ENCODE measurements at places on chromosomes 13 and 19. TPM values are rescaled to one million over a fixed set of nuclear protein-coding genes. Genes with fewer than 3 reads are reported as not detected.
A peak's percentile ranks its signal among the peaks of the same experiment; 100 is the strongest.

Gene PTH2
- total RNA-seq, result not detected

Gene PLPP2
- total RNA-seq, result not detected

Gene MTUS2
- not detected for total RNA-seq

Gene GRIK5
- total RNA-seq, result 0.56 TPM

Gene FPR3
- total RNA-seq, result not detected

Gene ADGRE1
- total RNA-seq, result 0.54 TPM

Gene SKA3
- total RNA-seq, result 36.6 TPM

Gene SLC25A23
- total RNA-seq, result 27.9 TPM

Gene SACS
- total RNA-seq, result 24.0 TPM

Gene MIA
- total RNA-seq, result not detected

Gene CAMSAP3
- total RNA-seq, result 0.30 TPM

Gene MEIS3
- total RNA-seq, result not detected

Gene PIP5K1C
- 23.9 TPM for total RNA-seq

- H3K4me1 ChIP-seq, result peaks cover 8% of the 10 kb centered on the region
- no peak overlapping the region for H3K4me3 ChIP-seq
- no peaks in the 10 kb centered on the region for H3K27me3 ChIP-seq
- DNase-seq, result no peak
Observed at GRCh38 chr19:2018752-2019151, 3.2 kb upstream of the BTBD2 start.

GRCh38 chr13:24668955-24669582 lies 11.1 kb upstream of the ATP12A start:
- no peak for DNase-seq
- peaks cover 4% of the 10 kb centered on the region for H3K27me3 ChIP-seq
- H3K36me3 ChIP-seq, result no peaks in the 10 kb centered on the region
- H3K4me3 ChIP-seq, result no peak overlapping the region
- H3K4me1 ChIP-seq, result peaks cover 20% of the 10 kb centered on the region
- no peak overlapping the region for H3K27ac ChIP-seq

GRCh38 chr13:32002873-32003272 lies 28.7 kb upstream of the FRY start:
- DNase-seq, result no peak
- no peaks in the 10 kb centered on the region for H3K4me1 ChIP-seq
- H3K36me3 ChIP-seq, result no peaks in the 10 kb centered on the region
- H3K4me3 ChIP-seq, result no peak overlapping the region
- no peak overlapping the region for H3K27ac ChIP-seq
- H3K27me3 ChIP-seq, result peaks cover 6% of the 10 kb centered on the region

- H3K27me3 ChIP-seq, result peaks cover 5% of the 10 kb centered on the region
- peak overlapping the region; percentile 88 for H3K27ac ChIP-seq
- peaks cover 33% of the 10 kb centered on the region for H3K4me1 ChIP-seq
- H3K4me3 ChIP-seq, result peak overlapping the region; percentile 80
- H3K36me3 ChIP-seq, result peaks cover 3% of the 10 kb centered on the region
Observed at GRCh38 chr19:58498316-58499020, 13.3 kb downstream of the SLC27A5 start.

- H3K4me1 ChIP-seq, result no peaks in the 10 kb centered on the region
- H3K27me3 ChIP-seq, result no peaks in the 10 kb centered on the region
- no peak overlapping the region for H3K27ac ChIP-seq
- DNase-seq, result no peak
- no peaks in the 10 kb centered on the region for H3K36me3 ChIP-seq
- no peak overlapping the region for H3K4me3 ChIP-seq
Observed at GRCh38 chr13:80430561-80430960, 89.6 kb upstream of the SPRY2 start.

GRCh38 chr19:31370216-31370615 lies 21.0 kb upstream of the TSHZ3 start:
- H3K4me3 ChIP-seq, result no peak overlapping the region
- H3K36me3 ChIP-seq, result no peaks in the 10 kb centered on the region
- H3K27me3 ChIP-seq, result peaks cover 33% of the 10 kb centered on the region
- peaks cover 13% of the 10 kb centered on the region for H3K4me1 ChIP-seq
- no peak for DNase-seq
- H3K27ac ChIP-seq, result no peak overlapping the region

DNA sequence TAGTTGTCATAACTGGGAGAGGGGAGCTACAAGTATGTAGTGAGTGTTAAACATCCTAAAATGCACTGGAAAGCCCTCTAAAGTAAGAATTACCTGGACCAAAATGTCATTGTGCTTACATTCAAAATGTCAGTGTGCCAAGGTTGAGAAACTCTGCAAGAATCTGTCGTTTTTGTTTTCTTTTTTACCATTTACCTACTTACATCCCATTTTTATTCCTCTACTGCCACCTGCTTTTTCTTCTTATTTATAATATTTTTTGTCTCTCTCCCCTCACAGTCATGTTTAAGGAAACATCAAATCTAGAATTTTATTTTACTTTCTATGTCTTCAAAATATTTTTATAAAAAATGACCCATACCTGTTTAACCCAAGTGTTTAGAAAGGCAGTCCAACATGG lies 226.4 kb downstream of the PCDH17 start:
- no peaks in the 10 kb centered on the region for H3K27me3 ChIP-seq
- H3K4me3 ChIP-seq, result no peak overlapping the region
- H3K36me3 ChIP-seq, result no peaks in the 10 kb centered on the region
- no peak overlapping the region for H3K27ac ChIP-seq
- no peak for DNase-seq

DNA sequence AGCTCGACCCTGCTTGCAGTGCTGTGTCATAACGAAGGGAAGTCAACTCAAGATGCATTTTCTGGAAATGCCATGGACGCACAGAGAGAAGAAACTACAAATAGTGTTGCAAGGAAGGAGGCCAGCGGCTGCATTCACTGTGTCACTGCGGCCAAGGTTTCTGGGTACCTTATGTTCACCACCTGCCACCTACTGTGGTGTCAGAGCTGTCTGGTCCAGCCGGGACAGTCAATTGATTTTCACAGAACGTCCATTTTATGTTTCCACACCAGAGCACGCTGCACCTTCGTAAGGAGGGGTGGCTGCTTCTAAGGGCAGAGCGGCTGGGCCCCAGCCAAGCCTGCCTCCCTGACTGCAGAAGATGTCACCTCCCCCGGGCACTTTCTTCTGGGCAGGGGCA lies 17.7 kb downstream of the TSHZ3 start:
- peaks cover 23% of the 10 kb centered on the region for H3K27me3 ChIP-seq
- H3K27ac ChIP-seq, result no peak overlapping the region
- H3K36me3 ChIP-seq, result no peaks in the 10 kb centered on the region
- H3K4me1 ChIP-seq, result no peaks in the 10 kb centered on the region
- no peak for DNase-seq

DNA sequence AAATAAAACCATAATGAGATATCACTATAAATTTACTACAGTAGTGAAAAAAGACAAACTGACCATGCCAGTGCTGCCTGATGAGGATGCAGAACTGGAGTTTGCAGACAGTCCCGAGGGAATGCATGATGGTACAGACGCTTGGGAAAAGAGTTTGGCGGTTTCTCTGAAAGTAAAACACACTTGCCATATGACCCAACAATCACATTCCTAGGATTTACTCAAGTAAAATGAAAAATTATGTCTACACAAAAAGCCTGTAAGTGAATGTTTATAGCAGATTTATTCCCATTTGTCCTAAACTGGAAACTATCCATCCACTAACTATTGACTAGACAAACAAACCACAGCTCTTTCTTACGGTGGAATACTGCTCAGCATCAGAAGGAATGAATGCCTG lies 271.0 kb downstream of the DNAJC15 start:
- DNase-seq, result no peak
- H3K4me1 ChIP-seq, result no peaks in the 10 kb centered on the region
- peaks cover 36% of the 10 kb centered on the region for H3K27me3 ChIP-seq
- no peak overlapping the region for H3K27ac ChIP-seq
- no peak overlapping the region for H3K4me3 ChIP-seq

GRCh38 chr13:84032116-84032515 lies 149.8 kb upstream of the SLITRK1 start:
- H3K27ac ChIP-seq, result no peak overlapping the region
- H3K4me3 ChIP-seq, result no peak overlapping the region
- no peaks in the 10 kb centered on the region for H3K27me3 ChIP-seq
- no peak for DNase-seq
- no peaks in the 10 kb centered on the region for H3K4me1 ChIP-seq

GRCh38 chr19:44848812-44849447 lies 2.8 kb downstream of the NECTIN2 start:
- no peak overlapping the region for H3K4me3 ChIP-seq
- no peaks in the 10 kb centered on the region for H3K36me3 ChIP-seq
- H3K27ac ChIP-seq, result no peak overlapping the region
- DNase-seq, result no peak

DNA sequence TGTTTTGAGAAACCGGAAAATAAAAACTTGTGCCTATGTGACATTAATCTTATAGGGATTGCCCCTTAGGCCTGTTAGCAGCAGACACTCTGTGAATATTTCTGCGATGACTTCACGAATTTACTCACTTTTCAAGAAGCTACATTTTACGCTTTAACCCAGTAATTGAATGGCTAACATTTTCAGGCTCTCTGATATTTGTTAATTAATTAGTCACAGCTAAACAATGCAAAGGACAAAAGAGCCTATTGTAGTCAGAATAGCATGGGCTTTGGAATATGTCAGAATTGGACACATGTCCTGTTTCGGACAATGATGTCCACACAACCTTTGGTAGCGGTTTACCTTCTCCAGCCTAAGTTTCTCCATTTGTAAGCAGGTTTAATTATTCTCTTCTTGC lies 506.6 kb downstream of the EFNB2 start:
- H3K36me3 ChIP-seq, result no peaks in the 10 kb centered on the region
- H3K27ac ChIP-seq, result no peak overlapping the region
- H3K4me3 ChIP-seq, result no peak overlapping the region

GRCh38 chr19:54282686-54283470 lies 2.0 kb upstream of the LILRB2 start:
- H3K27me3 ChIP-seq, result peaks cover 52% of the 10 kb centered on the region
- no peaks in the 10 kb centered on the region for H3K36me3 ChIP-seq
- no peak overlapping the region for H3K27ac ChIP-seq
- H3K4me3 ChIP-seq, result no peak overlapping the region
- H3K4me1 ChIP-seq, result no peaks in the 10 kb centered on the region
- peak; percentile 16 for DNase-seq

DNA sequence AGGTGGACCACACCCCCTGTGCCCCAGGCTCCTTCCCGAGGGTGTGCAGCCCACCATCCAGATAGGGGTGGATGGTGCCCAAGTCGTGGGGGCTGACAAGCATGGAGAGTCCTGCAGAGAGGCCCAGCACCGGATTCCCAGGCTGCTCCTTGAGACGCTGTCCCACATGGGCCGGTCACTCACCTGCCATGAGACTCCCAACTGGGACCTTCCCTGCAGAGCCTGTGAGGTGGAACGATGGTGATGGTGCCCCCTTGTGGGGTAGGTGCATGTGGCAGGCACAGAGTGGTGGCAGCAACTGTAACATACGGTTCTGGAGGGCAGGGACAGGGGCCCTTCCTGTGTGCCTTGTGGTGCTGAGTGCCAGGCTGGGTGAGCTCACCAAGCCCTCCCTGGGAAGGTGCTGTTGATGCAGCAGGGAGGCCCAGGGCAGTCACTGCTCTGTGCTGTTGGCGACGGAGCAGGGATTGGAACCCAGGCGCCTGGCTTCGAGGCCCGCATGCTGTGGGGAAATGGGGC lies 33.1 kb downstream of the PPP1R37 start:
- peak; percentile 81 for DNase-seq
- H3K4me3 ChIP-seq, result no peak overlapping the region
- peaks cover 26% of the 10 kb centered on the region for H3K4me1 ChIP-seq
- no peak overlapping the region for H3K27ac ChIP-seq
- no peaks in the 10 kb centered on the region for H3K27me3 ChIP-seq
- no peaks in the 10 kb centered on the region for H3K36me3 ChIP-seq

DNA sequence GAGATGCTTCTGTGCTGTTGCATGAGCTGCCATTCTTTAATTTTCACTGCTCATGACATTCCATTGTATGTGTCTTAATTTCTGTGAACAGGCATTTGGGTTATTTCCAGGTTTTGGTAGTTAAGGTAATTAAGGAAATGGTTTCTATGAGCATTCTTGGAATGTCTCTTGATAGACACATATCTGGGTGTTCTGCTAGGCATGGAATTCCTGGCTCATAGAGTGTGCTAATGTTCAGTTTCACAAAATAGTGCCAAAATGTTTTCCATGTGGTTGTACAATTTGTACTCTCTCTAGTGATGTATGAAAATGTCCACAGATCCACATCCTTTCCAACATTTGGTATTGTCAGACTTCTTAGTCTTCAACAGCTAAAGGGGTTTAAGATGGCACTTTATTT lies 680.9 kb upstream of the SGCG start:
- H3K27me3 ChIP-seq, result no peaks in the 10 kb centered on the region
- no peaks in the 10 kb centered on the region for H3K4me1 ChIP-seq
- DNase-seq, result no peak
- no peak overlapping the region for H3K4me3 ChIP-seq

DNA sequence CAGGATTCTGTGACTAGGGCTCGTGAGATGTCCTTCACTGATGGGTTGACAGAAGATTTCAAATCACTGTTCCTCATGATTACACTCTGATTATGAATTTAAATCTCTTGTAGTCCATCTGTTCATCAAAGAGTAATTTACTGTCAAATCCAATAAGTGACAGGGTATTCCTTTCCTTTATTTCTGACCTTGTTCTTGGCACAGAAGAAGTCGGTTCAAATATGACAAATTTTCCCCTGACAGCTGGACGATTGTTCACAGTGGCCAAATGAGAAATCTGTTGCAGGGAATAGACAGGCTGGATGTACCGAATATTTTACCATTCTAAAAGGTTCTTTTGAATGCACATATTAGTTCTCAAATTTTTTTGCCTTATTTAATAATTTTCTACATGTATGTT lies 767.3 kb upstream of the GPC6 start:
- H3K27me3 ChIP-seq, result no peaks in the 10 kb centered on the region
- H3K36me3 ChIP-seq, result no peaks in the 10 kb centered on the region
- no peak overlapping the region for H3K4me3 ChIP-seq
- no peaks in the 10 kb centered on the region for H3K4me1 ChIP-seq
- H3K27ac ChIP-seq, result no peak overlapping the region
